Right renal pelvis (tissue), 4 donors: ENCODE measurements at places on chromosomes 5 and 9. TPM values are rescaled to one million over a fixed set of nuclear protein-coding genes. Genes with fewer than 3 reads are reported as not detected.

DNA sequence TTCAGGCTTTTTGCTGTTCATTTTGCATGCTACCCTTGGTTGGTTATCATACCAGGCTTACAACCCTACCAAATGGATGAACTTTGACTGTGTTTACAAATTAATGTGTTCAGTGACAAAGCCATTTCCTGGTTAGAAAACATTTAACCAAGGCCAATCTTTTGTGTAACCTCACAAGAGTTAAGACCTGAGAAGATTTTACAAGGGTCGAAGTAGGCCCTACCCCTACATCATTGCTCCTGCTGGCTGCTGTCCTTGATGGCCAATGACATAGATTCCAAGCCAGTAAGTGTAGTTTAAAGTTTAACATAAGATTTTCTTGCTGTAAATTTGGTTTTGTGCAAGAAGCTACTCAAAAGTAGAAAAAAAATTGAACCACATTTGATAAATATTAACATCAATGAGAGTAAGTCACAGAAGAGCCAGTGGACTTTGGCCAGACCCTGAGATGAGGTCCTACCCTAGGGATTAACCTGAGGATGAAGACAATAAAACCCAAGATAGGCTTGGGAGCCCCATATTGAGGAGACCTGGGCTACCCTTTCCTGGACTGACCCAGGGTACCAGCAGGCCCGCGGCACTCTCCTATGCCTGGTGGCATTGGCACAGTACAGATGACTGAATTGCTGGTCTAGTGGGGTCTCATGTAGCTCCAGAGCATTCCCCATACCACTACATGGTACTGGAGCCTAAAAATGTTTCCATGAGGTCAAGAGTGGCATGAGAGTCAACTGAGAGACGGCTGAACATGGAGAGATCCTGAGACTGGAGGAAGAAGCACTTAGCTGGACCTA is 8.3 kb downstream of the C1QTNF3 start:
- no peak for DNase-seq

- DNase-seq: no peak
Measured at GRCh38 chr5:133319905-133320520, 268.2 kb downstream of the HSPA4 start.

DNA sequence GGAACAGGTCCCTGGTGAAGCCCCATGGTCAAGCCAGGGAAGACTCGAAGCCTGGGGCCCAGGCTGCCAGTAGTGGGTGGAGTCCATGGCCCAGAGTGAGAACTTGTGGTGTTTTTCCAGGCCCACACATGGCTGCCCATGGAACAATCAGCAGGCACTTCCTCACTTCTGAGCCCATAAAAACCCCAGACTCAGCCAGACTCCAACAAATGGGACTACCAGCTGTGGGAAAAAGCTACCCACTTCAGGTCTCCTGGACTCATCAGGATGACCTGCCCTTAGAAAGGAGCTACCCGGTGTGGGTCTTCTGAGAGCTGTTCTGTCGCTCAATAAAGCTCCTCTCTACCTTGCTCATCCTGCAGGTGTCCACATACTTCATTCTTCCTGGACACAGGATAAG is 108.9 kb downstream of the ST8SIA4 start:
- DNase-seq: no peak

- no peak for DNase-seq
Measured at GRCh38 chr9:68508547-68508946, 32.1 kb downstream of the TMEM252 start.

- no peak for DNase-seq
Measured at GRCh38 chr9:16031486-16031885, 478.6 kb downstream of the CCDC171 start.

- no peak for DNase-seq
Measured at GRCh38 chr5:2767089-2767488, 15.6 kb upstream of the IRX2 start.

- DNase-seq: no peak
Measured at GRCh38 chr5:94524841-94525697, 93.3 kb downstream of the KIAA0825 start.

DNA sequence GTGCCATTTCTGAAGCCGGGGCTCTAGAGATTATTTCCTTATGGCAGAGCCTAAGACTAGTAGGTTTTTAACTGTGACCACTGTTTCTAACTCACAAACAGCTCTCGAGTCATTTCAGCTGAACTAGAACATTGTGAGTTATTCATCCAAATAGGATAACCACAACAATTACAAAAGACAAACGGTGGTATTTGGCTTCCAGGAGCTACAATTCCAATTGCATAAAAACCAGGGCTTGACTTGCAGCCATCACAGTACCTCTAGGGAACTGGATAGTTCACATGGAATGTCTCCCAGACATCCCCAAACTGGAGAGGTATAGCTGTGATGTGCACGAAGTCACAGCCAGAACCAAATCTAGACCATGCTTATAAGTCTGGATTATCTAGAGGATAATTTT is 224.8 kb downstream of the FAM114A2 start:
- no peak for DNase-seq

DNA sequence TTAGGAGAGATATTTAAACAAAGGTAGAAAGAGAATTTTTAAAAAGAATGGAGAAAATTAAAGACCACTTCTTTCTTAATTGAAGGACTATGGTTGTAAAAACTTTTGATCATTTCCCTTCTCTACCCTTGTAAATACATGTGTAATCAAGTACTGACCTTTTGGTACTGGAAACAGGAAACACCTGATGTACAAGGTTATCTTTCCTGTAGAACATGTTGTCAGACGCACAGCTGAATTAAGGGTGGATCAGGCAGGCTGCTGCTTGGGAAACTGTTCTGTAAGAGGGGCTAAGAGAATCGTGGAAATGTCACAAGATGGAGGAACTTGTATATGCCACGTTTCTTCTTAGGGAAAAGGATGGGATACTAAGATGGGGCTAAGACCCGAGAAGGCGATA is 341.6 kb downstream of the ZNF608 start:
- no peak for DNase-seq

LCN1 gene
- not detected for polyA plus RNA-seq

GRCh38 chr9:124624735-124624992 is 117.5 kb upstream of the NR5A1 start:
- DNase-seq: no peak

ENHO gene
- polyA plus RNA-seq: 2.0 TPM

- no peak for DNase-seq
Measured at GRCh38 chr5:176407456-176408251, 8.7 kb downstream of the CLTB start.

DNA sequence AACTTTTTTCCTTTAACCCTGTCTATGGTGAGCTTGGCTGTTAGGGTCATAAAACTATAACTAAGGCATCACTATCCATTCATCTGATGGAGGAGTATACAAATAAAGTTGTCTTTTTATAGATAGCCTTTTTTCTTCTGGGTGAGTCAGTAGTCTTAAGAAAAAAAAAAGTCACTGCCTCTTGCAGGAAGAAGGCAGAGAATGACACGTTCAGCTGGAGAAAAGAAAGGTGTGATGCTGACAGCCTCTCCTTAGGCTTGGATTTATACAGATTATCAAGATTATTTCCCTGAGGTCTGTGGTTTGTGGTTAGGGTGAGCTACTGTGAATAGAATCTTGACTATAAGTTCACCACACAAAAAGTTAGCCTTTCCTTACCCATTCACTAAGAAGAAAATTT is 23.0 kb downstream of the EPB41L4B start:
- DNase-seq: no peak

DNA sequence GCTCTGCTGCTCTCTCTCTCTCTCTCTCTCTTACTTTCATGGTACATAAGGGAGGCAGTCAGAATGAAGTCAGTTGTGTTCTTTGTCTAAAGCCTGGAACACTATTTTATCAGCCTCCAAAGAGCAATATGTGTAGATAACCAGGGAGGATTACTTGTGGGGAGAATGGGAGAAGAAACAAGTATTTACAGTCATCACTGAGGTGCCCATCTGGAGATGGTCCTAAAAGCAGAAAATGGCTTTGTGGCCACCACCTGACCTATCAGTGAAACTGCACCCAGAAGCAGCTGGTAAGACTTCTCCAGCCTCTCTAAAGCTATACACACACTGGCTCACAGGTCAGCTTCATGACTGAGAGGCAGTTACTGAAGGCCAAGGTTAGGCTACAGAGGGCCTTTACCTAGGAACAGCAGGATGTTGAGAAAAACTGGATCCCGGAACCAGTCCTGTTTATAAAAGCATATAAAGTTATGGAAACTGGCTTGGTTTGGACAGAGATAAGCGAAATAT is 75.1 kb downstream of the MRPS27 start:
- DNase-seq: no peak

GRCh38 chr9:133602277-133602676 is 6.9 kb downstream of the FAM163B start:
- DNase-seq: no peak

EIF4E1B gene
- not detected for polyA plus RNA-seq

DNA sequence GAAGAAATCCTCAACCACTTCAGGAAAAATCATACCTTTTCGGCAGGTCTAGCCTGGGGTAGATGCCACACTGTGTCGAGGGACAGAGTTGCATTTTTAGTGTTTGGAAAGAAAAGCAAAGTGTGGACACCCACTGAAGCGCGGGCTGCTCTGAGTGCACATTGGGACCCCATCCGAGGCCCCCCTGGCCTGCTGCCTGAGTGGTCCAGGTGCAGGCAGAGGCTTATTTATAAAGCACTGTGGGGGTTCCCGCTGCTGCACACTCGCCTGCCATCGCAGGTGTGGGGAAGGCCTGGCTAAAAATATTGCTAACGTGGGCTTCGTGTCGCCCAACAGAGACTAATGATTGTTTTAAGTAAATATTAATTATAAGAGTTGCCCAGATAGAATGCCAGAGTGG is 119.4 kb downstream of the CRB2 start:
- no peak for DNase-seq

DNA sequence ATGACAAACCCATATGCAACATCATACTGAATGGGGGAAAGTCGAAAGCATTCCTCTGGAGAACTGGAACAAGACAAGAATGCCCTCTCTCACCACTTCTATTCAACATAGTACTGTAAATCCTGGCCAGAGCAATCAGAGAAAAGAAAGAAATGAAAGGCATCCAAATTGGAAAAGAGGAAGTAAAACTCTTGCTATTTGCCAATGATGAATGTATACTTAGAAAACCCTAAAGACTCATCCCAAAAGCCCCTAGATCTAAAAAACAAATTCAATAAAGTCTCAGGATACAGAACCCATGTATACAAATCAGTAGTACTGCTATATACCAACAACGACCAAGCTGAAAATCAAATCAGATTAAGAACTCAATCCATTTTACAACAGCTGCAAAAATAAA is 66.9 kb downstream of the SPATA31C2 start:
- DNase-seq: no peak

NIM1K gene
- 0.71 TPM for polyA plus RNA-seq

SLC27A4 gene
- polyA plus RNA-seq: 18.0 TPM

GRCh38 chr9:136964171-136964689 is 12.2 kb downstream of the LCN12 start:
- no peak for DNase-seq

DNA sequence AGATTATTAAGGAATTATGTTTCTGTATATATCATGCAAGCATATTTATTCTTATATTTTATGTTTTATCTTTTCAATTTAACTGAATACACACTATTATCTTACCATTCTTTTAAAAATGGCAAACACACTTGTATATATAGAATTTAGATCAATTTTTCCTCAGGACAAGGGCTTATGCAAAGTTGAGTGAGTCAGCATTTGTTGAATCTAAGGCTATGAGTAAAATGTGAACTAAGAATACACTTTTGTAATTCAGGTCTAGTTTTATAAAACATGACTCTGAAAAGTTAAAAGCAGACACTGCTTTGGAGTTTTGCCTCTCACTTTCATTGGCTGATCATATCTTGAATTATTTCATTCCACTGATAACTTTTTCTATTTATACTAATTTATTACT is 127.8 kb downstream of the FOCAD start:
- DNase-seq: no peak

FOXD4 gene
- polyA plus RNA-seq: 0.32 TPM

DNA sequence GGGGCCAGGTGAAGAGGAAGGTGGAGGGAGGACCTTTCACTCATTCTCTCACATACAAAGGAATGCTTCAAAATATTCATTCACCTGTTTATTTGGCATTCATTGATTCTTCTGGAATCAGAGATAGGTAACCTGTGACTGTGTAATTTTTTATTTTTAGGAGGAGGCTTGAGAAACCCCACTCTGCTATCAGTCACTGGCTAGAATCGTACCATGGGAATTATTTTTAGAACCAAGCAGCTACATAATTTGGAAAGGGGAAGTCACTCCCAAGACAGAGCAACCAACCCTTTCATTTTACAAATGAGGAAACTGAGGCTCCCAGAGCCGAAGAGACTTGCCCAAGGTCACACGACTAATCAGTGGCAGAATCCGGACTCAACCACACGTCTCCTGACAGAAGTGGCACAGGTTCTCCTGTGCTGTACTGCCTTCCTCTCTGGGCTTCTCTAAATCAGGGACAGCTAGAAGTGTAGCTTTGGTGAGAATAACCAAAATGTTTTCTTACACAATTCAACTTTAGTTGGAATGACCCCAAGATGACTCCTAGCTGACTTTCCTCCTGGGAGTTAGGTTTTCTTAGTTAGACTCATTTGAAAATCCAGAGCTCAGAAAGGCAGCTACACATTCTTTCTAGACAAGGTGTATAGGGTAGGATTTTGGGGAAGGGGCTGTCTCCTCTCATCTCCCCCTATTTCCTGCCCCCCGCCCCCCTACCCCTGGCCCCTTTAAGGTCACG is 264.3 kb upstream of the PANK3 start:
- no peak for DNase-seq

GRCh38 chr5:8079056-8079455 is 210.1 kb downstream of the MTRR start:
- no peak for DNase-seq

DNA sequence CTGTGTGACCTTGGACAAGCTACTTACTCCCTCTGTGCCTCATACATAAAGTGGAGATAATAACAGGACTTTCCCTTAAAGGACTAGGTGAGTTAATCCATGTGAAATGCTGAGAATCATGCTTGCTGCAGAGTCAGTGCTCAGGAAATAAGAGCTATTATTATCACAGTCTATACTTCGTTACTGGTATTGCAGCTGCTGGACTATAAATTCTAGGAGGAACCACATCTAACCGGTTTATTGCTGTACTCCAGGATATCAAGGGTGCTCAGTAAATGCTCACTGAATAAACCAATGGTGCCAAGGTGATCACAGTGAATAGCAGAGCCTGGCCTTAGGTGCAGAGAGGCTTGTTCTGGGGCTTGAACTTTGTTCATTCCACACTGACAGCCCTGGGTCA is 69.3 kb downstream of the HSPA4 start:
- DNase-seq: no peak

DNA sequence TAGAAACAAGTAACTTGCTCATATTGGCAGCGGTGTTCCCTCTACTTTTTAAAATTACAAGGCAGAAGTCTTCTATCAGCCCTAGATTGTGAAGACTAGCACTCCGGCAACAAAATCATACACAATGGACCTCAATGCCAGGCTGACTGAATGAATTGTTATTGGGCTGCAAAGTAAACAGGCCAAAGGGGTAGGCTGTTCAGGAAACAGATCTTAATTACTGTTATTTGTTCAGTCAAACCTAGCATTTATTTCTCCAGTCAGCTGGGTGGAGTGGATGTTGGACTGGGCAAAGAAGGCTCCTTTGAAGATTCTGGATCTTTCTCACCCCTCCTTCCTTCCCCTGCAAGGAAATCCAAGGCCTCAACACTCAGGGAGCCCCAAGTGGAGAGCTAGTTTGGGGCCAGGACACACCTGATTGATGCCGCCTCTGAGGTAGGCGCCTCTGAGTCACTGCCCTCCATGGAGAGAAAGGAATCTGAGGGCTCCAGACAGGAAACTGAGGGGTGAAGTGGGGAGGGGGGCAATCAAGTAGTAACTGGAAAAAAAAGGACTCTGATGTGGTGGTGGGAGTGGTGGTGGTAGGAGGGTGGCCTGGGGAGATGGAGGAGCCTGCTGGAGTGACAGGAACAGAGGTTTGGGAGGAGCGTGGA is 35.5 kb downstream of the SERINC5 start:
- DNase-seq: no peak

- DNase-seq: peak; percentile 42
Measured at GRCh38 chr5:159316519-159317383, 13.5 kb downstream of the IL12B start.
